NCI-H1436 treated with DMSO at 0.1 percent for 48 hours (cell line): ENCODE measurements at places on chromosomes 3 and 15.

DNA sequence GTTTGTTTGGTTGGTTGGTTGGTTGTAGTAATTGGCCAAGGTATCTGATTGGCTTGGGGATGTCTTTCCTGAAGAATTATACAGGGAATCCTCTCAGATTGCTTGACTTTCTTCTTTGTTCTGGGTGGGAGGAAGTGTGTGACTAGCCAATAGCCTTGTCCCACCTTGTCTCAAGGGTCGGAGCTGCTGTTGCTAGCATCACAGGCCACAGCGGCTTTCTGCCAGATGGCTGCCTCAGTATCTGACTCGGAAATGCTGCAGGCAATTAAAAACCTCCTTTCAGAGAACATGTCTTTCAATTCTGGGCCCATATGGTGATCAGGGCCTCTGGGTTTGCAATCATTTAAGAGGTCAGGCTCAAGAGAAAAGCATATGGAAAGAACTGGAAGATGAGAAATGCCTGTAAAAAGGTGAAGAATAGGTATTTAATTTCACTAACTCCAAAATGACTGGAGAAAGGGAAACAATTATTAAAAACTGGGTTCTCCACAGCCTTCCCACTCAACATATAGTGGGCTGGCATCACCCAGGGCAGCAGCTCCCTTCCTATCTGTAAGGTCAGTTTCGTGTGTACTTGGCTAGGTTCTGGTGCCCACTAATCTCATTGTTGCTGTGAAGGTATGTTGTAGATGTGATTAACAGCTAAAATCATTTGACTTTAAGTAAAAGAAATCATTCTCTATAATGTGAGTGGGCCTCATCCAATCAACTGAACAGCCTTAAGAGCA is 32.4 kb downstream of the TGFBR2 start:
- no peak for DNase-seq

GRCh38 chr3:55661141-55661540 is 174.0 kb upstream of the WNT5A start:
- no peak for DNase-seq

DNA sequence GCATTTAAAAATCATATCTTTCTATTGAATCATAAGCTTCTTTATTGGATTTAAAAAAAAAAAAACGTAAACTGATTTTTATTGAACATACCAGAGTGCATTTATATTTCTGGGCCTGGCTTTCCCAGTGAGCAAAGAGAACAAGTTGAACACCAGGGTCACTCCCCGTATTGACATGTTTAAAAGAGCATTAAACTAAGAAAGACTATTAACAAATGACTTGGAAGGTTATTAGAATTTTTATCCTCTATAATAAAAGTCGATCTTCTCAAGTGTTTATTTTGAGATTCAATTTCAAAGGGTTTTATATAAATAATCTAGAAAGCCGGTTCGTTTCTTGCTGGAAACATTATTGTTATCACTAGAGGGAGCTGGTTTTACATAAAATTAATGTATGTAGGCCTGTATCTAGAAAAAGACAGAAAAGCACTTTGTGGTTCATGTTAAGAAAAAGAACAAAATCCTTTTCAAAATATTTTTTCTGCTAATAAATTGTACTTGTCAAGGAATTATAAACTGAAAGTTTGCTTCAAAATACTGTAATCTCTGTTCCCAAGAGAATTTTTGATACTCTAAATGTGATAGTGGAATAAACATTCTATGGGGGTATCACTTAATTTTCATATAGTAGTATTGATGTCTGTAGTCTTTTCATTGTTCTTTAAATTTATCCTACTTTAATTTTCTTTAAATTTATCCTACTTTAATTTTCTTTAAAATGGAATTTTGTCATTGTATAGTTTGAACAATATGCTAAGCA is 321.8 kb upstream of the MME start:
- no peak for DNase-seq

DNA sequence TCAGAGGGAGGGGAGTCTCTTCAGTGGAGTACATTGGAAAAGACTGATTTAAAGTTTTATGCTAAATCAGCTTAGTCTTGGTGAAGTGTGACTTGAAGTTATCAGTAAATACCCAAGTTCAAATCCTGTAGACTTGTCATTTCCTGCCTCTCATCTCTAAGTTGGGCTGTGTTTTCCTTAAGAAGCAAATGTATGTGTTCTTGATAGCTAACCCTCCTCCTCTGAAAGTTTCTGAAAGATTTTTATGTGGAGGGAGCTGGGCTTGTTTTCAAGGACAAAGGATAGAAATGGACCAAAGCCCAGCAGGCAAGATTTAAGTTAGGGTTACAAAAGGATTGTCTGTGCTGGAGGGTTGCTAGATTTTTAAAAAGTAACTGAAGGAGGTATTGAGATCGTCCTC is 4.2 kb downstream of the MAPKBP1 start:
- no peak for DNase-seq

- no peak for DNase-seq
These were observed 1058.1 kb downstream of the NSUN3 start for GRCh38 chr3:95120921-95121320.

GRCh38 chr3:196159526-196159925 is 51.7 kb downstream of the ZDHHC19 start:
- no peak for DNase-seq

DNA sequence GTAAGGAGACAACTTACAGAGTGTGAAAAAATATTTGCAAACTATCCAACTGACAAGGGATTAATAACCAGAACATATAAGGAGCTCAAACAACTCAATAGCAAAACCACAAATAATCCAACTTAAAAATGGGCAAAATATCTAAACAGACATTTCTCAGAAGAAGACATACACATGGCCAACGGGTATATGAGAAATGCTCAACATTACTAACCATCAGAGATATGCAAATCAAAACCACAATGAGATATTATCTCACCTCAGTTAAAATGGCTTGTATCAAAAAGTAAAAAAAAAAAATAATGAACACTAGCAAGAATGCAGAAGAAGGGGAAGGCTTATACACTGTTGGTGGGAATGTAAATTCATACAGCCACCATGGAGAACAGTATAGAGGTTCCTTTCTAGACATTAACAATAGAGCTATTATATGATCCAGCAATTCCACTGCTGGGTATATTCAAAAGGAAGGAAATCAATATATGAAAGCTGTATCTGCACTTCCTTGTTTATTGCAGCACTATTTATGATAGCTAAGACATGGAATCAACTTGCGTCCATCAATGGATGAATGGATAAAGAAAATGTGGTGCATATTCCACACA is 998.6 kb downstream of the NAALADL2 start:
- DNase-seq: no peak

GRCh38 chr15:39948817-39949216 is 14.9 kb downstream of the EIF2AK4 start:
- DNase-seq: no peak

DNA sequence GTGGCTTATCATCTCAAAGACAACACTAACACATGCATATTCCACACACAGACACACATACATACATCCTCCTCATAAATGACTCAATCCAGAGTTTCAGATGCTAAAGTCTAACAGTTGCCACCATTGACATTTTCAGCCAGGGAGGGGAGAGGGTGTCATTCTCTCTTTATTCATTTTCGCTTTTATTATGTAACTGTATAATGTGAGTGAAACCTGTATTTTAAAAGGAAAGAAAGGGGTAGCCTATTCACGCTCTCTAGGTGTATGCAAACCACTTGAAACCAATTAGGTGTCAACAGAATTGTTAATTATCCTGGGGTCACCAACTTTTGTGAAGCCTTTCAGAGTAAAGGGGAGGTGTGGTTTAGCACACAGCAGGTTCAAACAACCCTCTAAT is 1282.9 kb downstream of the ROBO2 start:
- no peak for DNase-seq

DNA sequence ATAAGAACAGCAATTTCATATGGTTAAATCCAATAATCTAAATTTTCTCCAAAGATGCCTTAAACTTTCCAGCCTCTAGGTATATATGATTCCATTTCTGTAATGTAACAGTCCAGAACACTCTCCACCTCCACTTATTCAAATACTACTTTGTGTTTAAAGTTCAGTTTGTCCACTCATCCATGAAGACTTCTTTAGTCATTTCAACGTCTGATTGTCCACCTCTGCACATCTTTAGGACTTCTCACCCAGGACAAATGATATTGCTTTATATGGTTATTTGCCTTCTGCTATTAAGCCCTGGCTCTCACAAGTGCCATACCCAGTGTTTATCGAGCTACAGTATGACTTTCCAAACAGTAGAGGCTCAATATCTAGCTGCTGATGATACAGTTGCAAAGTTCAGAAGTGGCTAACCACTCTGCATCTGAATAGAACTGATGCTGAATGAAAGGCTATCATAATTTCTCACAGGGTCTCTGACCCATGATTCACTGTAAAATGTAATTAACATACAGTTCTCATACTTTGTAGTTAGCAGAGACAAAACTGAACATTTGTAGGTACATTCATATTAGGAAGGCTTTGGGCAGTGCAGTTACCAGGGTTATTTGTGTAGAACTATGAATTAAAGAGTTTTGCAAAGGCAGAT is 93.7 kb upstream of the MBNL1 start:
- DNase-seq: no peak

DNA sequence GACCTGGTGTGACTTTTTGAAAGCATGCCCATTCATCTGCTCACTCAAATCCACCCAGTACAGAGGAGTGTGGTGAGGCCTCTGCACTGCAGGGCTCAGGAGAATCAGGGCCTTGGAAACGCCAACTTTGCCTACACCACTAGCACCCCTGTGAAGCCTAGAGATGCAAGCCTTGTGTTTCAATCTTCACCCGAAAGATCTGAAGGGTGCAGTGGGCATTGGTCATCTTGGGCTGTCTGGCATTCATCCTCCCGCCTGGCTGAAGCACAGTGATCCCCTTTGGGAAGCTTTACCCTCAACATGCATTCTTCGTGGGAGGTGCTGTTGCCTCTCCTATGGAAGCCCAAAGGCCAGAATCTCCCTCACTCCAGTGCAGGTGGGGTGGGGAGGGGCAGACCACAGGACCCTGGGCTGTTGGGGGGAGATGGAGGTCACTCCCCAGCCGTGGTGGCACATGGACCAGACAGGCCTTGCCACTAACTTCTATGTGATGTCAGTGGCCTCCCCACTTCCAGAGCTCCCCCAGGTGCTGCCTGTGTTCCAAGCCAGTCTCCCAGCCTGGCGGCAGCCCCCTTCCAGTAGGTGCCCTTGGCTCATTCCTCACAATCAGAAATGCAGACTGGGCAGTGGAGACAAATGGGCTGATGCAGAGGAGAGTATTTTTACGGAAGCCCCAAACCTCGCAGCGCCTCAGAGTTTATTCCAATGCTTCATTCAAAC is 92.5 kb downstream of the ADAMTS17 start:
- no peak for DNase-seq

GRCh38 chr15:29035336-29036285 is 149.8 kb downstream of the APBA2 start:
- no peak for DNase-seq

DNA sequence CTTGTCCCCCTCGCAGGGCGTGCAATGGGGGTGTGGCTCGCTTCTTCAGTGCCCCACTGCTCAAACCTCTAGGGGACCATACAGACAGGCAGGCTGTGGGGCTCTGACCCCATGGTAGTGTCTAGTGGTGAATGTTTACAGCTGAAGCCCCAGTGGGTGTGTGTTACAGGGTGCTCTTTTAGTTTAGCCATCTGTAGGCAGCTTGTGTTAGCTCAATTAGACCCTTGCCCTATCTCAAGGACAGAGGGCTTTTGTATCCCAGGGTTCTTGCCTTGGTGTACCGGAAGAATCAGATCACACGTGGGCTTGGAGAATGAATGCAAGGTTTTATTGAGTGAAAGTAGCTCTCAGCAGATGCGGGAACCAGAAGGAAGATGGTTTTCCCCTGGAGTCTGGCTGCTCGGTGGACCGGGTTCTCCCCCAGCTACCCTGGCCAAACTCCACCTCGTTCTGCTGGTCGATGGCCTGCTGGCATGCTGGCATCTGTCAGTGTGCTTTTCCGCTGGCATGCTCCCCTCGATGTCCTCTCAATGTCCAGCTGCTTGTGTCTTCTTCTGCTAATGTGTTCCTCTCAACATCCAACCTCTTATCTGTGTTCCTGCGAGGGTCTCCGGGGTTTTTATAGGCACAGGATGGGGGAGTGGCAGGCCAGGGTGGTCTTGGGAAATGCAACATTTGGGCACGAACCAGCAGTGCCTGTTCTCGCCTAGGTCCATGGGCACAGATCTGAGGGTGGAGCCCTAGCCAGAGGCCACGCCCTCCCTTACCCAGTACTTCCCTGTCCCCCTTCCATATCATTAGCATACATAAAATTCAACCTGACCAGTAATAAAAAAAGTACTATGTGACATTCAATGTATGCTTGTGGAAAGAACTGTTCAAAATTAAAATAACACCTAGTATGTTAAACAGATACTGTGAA is 6.6 kb downstream of the SPCS1 start:
- DNase-seq: no peak

DNA sequence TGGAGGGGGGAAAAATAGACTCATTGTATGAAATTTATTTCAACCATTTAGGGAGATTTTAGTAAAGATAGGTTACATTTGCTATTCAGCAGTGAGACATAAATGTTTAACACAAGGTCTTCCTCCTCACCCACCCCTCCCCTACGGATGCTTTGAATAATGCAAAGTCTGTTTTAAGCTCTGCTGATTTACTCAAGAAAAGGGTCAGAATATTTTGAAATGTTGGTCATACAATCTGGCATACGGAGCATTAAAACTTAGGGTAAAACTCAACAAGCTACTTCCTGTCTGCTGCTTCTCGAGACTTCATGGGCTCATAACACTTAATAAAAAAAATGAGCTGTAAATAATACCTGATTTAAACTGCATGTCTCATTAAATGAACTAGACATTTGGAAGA is 156.3 kb downstream of the WNT5A start:
- no peak for DNase-seq

DNA sequence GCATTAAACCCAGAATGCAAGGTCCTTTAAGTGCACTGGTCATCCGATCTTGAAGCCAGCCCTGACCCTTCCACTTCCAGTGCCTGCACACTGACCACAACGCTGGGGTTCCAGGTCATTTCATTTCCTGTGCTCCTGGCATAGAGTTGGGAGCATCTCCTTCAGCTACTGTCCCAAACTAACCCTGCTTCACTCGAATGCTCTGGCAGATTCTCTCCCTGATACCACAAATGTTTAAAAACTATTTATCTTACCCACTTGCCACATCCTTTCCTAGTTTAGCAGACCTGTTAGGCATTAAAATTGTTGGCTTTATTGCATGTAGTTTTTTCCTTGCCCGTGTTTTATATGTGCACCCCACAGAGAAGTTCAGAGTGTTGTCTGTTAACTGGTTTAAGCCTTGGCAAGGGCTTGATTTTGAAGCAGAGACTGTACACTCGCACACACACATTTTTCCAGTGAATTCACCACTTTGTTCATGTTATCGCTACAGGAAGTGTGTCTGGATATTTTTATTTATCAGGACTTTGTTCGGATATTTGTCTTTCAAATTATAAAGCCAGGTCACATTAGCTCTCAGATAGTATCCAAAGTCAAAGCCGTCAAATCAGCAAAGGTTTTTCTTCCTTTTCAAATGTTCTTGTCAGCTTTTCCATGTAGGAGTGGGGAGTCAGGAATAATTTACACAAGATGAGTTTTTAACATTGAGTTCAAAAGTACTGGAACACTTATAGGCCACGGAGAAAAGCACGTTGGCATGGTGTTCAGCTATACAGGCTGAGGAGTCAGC is 77.3 kb downstream of the ABI3BP start:
- no peak for DNase-seq
